Fibroblast of mammary gland (primary cell): ENCODE measurements at places on chromosomes 6 and 20.
A peak's percentile ranks its signal among the peaks of the same experiment; 100 is the strongest.

GRCh38 chr6:80962382-80962781 lies 790.1 kb downstream of the TENT5A start:
- DNase-seq: no peak

- DNase-seq: no peak
Observed at GRCh38 chr6:6688951-6689350, 100.4 kb downstream of the LY86 start.

DNA sequence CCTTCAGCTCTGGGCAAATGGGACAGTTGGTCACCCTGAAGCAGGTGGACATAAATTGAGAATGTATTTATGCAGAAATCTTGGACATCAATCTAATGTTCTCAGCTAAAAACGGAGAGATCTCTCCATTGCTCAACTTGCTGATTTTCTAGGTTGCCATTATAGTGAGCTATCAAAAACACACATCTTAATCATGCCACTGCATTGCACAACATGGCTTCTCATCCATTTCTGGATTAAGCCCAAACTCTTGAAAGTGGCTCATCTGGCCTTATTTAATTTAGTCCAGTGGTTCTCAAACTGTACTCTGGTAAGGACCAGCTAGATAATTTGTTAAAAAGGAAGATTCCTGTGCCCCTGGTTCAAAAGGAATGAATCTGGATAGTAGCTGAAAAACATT lies 324.9 kb upstream of the CITED2 start:
- peak; percentile 93 for DNase-seq

- no peak for DNase-seq
Observed at GRCh38 chr6:152859225-152859624, 108.6 kb downstream of the VIP start.

- no peak for DNase-seq
Observed at GRCh38 chr6:25434921-25435320, 155.7 kb downstream of the CARMIL1 start.

DNA sequence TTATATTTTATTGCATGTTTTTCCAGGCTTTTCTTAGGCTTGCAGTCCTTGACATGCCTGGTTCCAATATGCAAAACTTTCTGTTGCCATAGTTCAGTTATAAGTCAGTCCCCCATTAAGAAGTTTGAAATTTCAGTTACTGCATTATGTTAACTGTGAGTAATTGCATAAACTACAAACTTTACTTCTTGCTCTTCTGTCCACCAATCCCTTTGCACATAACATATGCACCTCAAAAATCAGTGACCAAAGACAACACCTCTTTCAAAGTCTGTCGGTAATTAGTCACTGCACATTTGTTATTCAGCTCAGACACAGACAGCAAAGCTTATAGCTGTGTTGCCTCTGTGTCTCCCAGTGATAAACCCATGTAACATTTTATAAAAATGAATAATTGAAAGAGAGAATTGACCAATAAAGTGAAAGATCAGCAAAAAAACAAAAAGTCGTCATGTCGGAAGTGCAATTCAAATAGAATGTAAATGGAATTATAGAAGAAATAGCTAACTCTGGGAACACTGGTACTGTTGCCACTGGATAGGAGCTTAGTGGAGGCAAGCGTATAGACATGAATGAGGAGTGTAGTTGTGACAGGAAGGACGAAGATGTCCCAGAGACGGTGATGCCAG lies 50.3 kb upstream of the BTBD3 start:
- DNase-seq: peak; percentile 23
